Activated CD4-positive, alpha-beta T cell treated with anti-CD3 and anti-CD28 coated beads, Interleukin-2, amount 10 ng/mL, durations not matched to agents 24 days and 14 days (primary cell): ENCODE measurements at places on chromosomes 1 and 21. TPM values are rescaled to one million over a fixed set of nuclear protein-coding genes. Genes with fewer than 3 reads are reported as not detected.

DUSP12 gene
- 38.2 and 39.7 TPM in 2 replicates for total RNA-seq

CRB1 gene
- total RNA-seq, result not detected in 2 replicates

IL22RA1 gene
- not detected in 2 replicates for total RNA-seq

COL24A1 gene
- total RNA-seq, result 0.02 TPM in 1 of 2 replicates, not detected in the other

KRTAP19-3 gene
- not detected in 2 replicates for total RNA-seq
